ENCODE measurements at places on chromosomes 2 and 18. TPM values are rescaled to one million over a fixed set of nuclear protein-coding genes. Genes with fewer than 3 reads are reported as not detected.
A peak's percentile ranks its signal among the peaks of the same experiment; 100 is the strongest.

HTR2B gene
- total RNA-seq: 0.78 TPM

STK16 gene
- total RNA-seq: 19.4 TPM

CFC1 gene
- total RNA-seq: not detected

PRADC1 gene
- 101 TPM for total RNA-seq

GFPT1 gene
- total RNA-seq: 40.5 TPM

DNA sequence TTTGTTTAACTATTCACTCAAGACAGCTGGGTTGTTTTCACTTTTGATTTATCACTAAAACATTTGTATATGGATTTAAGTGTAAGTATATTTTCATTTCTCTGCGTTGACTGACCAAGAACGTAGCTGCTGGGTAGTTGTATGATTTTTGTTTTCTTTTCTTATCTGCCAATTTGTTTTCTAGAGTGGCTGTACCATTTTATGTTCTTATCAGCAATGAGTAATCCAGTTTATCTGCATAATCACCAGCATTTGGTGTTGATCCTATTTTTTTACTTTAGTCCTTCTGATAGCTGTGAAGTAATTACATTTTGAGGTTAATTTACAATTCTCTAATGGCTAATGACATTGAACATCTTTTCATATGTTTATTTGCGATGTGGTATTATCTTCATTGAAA, 1178.4 kb upstream of the TMEFF2 start:
- DNase-seq: no peak

- DNase-seq: no peak
Measured at GRCh38 chr2:170201734-170202393, 23.9 kb downstream of the MYO3B start.

DNA sequence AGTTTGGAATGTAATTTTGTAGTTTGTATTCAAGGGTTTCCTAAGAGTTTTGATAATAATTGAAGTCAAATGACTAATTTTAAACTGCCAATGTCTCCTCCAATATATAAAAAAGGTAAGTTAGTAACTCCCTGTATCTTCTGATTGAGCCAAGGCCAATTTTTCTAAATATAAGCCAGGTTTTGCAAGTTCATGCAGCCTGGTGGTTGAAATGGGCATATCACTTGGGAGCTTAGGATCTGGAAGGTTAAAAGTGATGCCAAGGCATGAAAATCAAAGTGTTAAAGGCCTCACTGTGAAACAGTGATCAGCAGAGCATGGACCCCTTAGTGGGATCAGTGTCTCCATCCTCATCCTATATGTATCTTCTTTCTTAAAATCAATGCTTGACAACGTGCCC, 60.5 kb downstream of the MERTK start:
- DNase-seq: no peak

DNA sequence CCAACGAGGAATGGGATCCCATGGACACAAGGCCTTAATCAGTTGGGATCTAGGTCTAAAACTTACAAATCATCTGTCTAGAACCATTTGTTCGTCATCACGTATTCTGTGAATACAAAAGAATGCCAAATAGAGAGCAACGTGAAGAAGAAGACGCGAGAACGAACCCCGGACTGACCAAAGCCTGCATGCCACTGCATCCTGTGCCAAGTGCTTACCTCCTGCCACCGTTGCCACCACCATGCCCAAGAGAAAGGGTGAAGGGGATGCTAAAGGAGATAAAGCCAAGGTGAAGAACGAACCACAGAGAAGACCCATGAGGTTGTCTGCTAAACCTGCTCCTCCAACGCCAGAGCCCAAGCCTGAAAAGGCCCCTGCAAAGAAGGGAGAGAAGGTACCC, 30.2 kb downstream of the ITSN2 start:
- DNase-seq: no peak

GRCh38 chr2:71605173-71605641, 151.8 kb downstream of the DYSF start:
- DNase-seq: no peak

DNA sequence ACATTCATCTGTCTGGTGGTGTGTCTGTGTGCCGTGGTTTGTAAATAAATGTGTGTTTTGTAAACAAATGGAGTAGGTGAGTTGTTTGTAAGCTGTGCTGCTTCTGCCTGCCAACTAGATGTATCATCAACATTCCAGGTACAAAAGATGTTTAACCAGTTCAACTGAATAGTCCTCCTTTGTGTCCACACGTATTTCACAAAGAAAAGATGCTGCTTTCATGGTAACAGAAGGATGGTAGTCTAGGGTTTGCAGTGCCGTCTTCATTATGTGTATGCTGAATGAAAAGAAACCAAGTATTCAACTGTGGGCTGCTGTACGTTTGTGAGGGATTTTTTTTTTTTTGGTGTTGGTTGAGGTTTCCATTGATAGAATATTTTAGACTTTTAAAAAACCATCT, 72.1 kb downstream of the CAMKMT start:
- no peak for DNase-seq

- DNase-seq: peak; percentile 54
Measured at GRCh38 chr2:199973703-199974102, 18.3 kb downstream of the MAIP1 start.

DNA sequence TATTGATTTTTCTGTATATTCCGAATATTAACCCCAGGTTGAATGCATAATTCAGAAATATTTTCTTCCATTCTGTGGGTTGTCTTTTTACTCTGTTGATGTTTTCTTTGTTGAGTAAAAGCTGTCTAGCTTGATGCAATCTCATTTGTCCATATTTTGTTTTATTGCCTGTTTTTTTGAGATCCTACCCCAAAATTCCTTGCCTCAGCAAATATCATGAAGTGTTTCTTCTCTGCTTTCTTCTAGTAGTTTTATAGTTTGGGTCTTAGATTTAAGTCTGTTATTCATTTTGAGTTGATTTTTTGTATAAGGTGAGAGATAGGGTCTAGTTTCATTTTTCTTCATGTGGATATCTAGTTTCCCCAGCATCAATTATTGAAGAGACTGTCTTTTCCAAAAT, 467.9 kb upstream of the GCFC2 start:
- DNase-seq: no peak

GRCh38 chr2:113831161-113831560, 58.7 kb upstream of the ACTR3 start:
- DNase-seq: peak; percentile 31
